ENCODE measurements at places on chromosomes 12 and 14.

DNA sequence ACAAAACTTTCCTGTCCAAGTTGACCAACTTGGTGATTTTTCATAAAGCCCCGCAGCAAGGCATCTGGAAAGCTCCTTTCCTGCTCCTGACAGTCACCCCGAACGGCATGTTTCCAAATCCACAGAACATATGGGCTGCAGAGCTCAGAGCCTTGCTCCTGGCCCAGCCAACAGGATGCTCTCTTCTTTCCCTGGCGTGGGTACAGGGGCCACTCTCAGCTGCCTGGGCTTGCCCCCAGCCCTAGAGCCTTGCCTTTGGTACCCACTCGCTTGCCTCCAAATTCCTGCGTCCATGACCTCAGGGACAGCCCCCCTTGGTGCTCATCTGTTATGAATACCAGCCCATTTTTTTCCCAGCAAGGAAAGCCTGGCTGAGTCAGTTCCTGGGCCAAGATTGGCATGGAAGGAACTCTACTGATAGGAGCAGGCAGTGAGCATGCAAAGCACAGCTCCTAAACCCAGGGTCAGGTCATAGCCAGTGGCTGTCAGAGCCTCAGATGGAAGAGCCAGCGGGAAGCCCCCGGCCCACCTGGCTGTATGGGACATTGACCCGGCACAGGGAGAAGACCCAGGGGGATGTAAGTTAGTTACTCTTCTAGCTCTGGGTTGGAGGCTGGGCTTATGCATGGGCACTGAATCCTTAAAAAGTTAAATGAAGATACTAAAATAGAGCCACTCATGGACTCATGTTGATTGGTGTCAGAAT lies 105.3 kb upstream of the RTL1 start:
- DNase-seq = no peak

DNA sequence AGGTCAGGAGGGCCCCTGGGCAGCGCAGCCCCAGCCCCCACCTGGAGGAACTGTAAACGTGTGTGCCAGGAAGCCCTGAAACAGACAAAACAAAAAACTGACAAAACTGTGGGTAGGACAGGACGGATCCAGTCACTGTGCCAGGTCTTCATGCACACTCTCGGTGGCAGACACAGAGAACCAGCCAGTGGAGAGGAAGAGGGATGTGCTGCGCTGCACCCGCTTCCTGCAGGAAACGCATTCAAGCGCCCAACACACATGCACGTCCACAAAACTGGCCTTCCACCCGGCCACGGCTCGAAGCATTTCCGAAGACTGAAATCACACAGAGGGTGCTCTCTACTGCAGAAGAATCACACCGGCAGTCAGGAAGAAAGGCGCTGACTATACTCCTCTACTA lies 16.9 kb downstream of the BRF1 start:
- no peak for DNase-seq

DNA sequence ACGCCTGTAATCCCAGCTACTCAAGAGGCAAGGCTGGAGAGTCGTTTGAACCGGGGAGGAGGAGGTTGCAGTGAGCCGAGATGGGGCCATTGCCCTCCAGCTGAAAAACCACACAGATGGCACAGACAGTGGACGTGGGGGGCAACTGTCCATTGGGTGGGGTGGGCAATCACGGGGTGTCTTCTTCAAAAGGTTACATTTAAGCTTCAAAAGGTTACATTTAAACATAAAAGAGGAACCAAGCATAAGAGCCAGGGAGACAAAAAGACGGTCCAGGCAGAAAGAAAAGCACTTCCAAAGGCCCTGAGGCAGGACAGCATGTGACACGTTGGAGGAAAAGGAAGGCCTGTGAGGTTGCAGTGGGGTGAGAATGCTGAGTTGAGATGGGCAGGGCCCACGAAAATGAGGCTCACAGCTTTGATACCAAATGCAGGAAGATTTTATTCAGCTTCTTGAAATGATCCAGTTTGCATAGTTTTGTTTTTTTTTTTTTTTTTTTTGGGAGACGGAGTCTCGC lies 10.7 kb downstream of the SCARB1 start:
- DNase-seq = no peak

GRCh38 chr12:51626115-51626514 lies 35.1 kb downstream of the SCN8A start:
- no peak for DNase-seq

DNA sequence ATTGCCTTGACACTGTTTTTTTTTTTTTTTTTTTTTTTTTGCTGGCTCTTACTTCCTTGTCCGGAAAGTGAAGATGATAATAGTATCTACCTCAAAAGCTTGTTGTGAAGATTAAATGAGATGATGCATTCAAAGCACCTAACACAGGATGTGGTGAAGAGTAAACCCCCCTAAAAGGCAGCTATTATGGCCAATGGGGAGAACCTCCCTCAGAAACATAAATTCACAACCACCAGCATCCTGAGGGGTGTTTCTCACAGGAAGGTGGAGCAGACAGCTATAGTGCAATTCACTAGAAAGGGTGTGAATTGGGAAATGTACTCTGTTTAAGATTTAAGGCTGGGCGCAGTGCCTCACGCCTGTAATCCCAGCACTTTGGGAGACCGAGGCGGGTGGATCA lies 85.4 kb upstream of the CRY1 start:
- DNase-seq = no peak

DNA sequence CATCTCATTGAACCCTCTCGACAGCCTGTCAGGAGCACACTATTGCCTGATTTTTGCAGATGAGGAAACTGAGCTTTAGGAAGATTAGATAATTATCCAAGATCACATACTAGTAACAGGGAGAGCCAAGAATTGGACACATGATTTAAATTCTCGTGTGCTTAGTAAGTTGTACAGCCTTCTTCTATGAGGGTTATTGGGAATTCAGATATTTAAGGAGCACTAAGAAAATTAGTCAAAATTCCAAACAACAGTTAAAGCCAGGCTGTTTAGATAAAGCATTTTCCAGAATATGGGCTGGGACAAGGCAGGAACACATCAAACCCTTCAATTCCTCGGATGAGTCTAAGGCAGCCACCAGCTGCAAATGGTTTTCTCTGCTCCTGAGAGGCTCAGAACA lies 148.8 kb downstream of the TMEM30B start:
- DNase-seq = no peak

DNA sequence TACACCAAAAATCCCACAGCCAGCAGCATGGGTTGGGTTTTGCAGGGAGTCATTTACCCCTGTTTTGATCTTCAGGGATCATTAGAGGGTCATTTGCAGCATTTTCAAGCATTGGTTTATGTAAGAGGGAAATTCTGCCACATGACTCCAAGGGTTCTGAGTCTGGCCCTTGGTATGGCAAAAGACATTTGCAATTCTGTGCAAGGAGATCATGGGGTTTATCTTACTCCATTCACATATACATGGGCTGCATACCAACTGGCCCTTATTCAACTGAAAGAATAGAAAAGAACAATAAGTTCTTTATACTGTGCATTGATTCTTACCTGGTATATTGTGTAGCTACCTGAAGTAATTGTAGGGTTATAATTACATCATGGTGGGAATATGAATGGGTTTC lies 13.7 kb downstream of the SIX4 start:
- no peak for DNase-seq

DNA sequence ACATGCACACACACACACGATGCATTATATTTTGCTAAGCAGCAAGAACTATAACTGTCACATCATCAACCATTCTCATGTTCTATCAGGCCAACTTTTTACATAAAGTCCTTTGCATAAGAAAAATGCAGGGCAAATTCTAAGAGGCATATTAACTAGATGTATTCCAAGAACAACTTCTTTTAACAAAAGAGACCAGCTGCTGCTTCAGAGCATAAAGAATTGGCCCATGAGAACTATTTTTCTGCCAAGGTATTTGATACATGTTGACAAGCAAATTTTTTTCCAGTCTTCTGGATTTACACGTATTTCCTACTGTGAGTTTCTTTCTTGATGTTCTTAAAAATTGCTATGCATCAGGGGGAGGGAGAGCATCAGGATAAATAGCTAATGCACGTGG lies 27.2 kb downstream of the GLT8D2 start:
- DNase-seq = no peak

DNA sequence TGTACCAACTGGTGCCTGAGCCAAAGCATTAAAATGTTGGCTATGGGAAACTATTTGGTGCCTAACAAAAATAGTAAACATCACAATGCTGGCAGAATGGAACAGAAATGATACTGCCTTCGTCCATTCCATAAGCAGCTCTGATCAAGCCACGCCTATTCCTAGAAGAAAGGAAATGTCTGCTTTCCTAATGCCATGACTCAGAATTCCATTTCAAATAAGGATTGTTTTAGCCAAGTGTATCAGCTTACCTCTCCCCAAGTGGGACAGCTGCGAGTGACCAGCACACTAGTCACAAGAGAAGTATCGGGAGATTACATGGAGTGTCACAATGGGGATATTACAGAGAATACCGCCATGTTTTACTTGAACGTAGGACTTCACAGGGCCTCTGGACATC lies 38.7 kb downstream of the GLT8D2 start:
- DNase-seq = no peak

- no peak for DNase-seq
These were observed 30.8 kb upstream of the ZFP36L1 start for GRCh38 chr14:68823434-68824206.

GRCh38 chr12:6157482-6157881 lies 33.0 kb upstream of the VWF start:
- DNase-seq = no peak

DNA sequence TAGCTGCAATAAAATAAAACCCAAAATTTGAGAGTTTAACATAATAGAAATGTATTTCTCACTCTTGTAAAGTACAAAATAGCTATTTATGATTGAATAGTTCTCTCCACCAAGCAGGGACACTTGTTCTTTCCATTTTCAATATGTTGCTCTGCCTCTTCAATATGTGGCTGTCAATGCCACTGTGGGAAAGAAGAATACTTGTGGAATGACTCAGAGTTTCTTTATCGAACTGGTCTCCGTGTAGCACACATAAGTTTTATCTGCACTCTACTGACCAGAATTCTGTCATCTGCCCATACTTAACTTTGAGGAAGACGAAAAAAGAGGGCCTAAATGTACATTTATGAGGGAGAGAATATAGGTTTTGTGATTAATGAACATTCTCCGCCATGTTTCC lies 256.9 kb downstream of the ATXN7L3B start:
- no peak for DNase-seq

DNA sequence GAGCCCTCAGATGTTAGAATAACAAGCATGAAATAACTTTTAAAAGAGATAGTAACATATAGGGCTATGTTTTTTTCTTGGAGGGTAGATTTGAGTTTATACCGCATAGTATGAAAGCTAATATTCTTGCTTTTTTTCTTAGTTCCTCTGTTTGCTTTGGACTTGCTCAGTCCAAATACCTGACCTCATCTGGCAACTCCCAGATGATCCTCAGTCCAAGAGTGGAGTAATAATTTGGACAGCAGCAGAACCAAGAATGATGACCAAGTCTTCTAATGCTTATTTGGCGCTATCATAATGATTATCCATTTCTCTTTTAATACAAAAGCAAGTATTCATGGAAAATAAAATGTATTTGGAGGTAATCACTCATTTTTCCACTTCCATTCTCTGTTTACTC lies 45.6 kb downstream of the GUCY2C start:
- DNase-seq = no peak

GRCh38 chr14:51216602-51217001 lies 23.4 kb upstream of the TMX1 start:
- DNase-seq = no peak

- DNase-seq = no peak
These were observed 125.0 kb upstream of the MYF6 start for GRCh38 chr12:80582431-80582830.

DNA sequence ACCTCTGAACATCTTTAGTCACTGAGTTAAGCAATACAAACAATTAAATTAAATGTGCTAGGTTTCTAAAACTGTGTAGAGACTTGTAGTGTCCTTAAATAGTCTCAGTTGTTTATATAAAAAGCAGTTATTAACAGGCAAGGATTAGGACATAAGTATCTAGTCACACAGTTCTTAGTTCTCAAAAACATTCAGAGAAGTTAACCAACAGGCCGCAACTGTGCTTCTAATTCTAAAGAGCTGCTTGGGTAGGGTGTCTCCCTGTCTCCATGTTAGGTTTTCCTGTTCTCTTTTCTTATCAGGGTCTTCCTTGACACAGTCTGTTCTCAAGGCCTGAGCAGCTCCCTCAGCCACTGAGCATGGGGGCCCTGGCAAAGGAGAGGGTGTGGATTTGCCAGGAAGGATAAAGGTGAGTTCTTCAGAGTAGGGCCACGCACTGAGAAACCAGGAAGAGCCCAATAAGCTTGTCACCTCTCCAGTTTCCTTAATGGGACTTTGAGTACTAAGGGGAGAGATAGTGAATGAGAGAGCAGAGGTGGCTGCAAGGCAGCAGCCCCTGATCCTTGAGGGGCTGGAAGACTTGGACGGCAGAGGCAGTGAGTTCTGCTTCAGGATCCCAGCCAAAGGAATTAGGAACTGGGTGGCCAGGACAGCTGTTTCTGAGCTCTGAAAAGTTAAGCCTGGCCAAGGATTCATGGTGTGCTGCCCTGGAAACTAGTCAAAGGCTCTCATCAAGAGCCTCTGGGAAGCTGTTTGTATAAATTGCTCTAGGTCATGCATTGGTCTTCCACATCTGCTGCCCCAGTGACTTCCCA lies 177.3 kb downstream of the MYRFL start:
- DNase-seq = no peak

GRCh38 chr12:94748726-94749421 lies 98.5 kb upstream of the TMCC3 start:
- no peak for DNase-seq

GRCh38 chr12:123939716-123940626 lies 32.7 kb downstream of the CCDC92 start:
- no peak for DNase-seq
